Femur (tissue), 1 donor: ENCODE measurements at places on chromosomes 1 and 21.

DNA sequence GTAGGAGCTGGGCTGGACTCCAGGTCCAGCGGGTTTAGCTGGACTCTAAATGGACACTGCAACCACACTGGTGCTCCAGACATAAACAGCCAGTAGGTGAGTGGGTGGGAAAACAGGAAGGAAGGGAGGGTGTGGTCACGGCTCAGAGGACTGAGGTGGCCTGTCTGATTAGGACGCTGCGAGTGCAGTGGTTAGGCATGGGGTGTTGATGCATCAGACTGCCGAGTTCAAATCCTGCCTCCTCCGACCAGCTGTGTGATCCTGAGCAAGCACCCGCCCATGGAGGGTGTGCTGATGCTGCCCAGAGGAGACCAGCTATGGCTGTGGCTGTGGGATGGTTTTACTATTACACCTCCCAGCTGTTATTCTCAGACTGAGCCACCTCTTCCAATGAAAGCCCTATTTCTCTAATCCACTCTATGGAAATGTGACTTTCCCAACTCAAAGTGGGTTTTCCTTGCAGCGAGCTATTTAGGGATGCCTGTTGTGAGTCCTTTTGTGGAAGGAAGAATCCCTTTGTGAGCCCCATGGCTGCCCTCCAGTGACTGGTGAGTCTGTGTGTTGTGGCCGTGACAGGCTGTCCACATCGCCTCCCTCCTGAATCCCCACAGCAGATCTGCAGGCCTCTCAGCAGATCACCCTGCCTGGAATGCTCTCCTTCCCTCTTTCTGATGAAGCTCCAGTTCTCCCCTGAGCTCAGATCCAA, 56.6 kb upstream of the EDN2 start:
- peak; percentile 16 for DNase-seq

- no peak for DNase-seq
Observed at GRCh38 chr1:221987860-221988520, 246.1 kb upstream of the DUSP10 start.

DNA sequence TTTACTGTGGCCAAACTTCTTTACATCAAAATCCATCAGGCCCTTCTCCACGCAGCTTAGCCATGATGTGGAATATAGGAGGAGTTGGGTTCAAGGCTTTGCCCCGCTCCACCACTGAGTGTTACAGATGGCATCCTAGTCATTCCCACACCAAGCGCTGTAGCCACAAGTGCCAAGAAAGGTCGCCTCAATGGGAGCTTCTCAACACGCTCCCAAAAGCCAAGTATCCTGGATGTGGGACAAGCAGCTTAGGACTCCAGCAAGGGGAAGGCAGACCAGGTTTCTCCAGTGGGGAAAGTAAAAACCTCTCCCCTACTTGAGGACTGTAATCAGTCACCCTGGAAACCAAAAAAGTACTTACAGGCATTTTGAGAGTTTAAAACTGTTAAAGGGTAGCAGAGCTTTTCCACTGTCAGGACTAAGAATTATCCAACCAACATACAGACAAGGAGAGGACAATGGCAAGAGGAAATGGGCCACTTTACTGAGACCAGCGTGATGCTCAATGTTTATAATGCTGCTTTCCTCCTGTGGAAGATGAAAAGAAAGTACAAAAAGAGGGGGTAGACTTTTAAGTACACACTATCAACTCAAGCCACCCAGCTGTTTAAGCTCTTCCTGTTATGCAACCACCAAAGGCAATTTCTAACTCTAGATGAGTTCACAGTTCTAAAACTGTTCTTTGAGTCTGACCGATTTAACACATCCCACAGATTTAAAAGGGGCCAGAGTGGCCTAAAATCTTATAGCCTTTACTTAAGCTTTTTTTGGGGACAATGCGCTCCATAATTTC, 120.7 kb upstream of the KRTAP19-8 start:
- DNase-seq, result no peak

GRCh38 chr1:218352075-218352438, 6.9 kb downstream of the TGFB2 start:
- DNase-seq, result no peak

GRCh38 chr21:17542371-17543011, 29.6 kb downstream of the CXADR start:
- DNase-seq, result no peak

DNA sequence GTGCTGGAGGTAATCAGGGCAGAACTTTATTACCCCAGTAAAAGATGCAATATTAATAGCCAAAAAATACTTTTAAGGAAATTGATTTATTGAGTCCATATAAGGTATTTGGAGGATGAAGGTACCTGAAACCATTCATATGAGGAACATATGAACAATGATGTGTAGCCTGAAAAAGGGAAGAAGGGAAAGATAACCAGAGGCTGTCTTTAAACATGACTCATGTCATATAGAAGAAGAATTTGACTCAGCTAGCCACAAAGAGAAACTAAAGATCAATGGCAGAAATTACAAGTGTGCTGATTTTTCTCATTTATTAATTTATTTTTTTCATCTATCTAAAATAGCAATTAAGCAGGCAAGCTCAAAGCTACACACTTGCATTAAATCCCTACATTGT, 136.2 kb upstream of the DUSP10 start:
- no peak for DNase-seq

DNA sequence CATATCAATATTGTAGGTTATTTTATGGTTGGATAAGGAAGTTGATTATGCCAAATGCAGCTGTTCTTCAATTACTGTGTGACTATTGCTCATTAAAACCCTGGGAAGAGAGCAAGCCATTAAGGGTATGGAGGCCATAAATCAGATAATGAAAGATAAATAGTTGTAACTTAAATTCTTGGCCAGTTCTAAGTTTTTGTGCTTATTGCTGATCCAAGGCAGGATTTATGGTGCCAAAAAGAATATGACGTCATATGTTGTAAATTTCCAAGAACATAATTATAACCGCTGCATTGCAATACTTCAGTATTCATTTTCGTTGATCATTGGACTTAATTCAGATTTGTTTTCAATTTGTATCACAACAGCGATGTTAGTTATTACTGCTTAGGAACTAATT, 211.6 kb downstream of the LRRC40 start:
- DNase-seq, result no peak

- peak; percentile 64 for DNase-seq
Observed at GRCh38 chr1:204398197-204399125, 13.2 kb downstream of the PPP1R15B start.

- no peak for DNase-seq
Observed at GRCh38 chr1:198934901-198935305, 296.1 kb downstream of the PTPRC start.

DNA sequence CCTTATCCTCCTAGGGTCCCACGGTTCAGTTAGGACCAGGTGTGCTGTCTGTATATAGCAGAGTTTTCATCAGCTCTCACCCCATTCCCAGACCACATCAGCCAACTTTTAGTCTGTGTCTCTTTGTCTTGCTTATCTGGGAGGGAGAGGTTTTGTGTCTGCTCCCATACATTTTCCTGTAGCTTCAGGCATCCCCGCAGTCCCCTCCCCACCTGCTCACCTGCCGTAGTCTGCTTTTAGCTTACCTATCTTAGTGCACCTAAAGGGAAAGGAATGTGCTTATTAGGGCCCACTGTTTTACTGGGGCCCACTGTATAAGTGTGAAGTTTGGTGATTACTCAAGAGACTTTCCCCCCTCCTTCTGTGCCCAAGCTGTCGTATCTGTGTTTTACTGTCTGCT, 225.1 kb downstream of the PLA2G4A start:
- no peak for DNase-seq

DNA sequence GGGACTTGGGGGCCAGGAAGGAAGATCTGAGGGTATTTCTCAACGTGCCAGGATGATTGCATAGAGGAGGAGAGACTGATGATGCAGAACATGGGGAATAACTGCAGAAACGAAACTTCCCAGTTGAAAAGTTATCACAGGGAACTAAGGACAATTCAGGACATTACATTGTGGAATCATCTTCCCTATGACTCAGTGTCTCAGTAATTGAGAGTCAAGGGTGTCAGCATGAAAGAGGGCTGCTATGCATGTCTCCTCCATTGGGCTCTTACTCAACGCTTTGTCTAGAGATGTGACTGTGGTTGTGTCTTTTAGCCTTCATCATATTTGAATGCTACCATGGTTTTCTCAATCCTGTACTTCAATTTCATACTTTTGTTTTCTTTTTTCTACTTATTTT, 48.9 kb upstream of the PTGFR start:
- no peak for DNase-seq

DNA sequence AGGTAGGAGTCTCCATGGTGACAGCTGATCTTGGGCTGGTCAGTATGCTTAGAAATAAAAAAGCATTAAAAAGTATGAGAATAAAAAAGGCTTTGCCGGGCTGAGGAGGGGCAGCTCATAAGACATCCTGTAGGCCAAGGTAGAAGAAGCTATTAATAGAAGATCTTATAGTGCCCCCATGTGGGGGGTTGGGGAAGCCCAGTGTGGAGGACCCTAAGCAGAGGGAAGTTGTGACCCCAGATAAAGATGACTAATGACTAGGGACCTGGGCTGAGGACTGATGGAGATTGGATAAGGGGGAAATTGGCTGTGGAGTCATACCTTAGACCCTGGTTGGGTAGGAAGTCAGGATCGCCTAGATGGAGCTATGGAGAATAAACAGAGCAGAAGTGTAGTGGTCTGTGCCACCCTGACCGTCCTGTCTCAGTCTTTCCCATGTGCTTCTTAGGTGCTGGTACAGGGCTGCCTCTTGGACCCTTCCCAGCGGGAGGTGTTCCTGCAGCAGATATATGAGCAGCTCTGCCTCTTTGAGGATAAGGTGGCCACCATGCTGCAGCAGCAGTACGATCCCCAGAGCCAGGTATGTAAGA, 25.0 kb downstream of the SZT2 start:
- DNase-seq, result peak; percentile 55

DNA sequence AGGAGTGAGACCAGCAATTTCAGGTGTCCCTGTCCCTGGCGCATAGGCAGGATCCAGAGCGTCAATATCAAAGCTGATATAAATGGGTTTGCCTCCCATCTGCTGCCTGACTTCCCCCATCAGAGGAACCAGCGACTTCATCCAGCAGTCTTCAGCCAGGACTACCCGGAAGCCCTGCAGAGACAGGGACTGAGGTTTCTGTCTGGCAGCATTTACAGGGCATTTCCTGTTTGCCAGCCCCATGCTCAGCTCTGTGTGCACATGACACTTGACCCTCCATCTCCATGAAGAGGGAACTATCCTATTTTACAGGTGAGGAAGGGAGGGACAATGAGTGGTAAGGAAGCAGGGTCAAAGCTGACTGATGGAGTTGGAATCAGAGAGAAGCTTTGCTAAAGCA, 7.2 kb downstream of the AGMAT start:
- no peak for DNase-seq

DNA sequence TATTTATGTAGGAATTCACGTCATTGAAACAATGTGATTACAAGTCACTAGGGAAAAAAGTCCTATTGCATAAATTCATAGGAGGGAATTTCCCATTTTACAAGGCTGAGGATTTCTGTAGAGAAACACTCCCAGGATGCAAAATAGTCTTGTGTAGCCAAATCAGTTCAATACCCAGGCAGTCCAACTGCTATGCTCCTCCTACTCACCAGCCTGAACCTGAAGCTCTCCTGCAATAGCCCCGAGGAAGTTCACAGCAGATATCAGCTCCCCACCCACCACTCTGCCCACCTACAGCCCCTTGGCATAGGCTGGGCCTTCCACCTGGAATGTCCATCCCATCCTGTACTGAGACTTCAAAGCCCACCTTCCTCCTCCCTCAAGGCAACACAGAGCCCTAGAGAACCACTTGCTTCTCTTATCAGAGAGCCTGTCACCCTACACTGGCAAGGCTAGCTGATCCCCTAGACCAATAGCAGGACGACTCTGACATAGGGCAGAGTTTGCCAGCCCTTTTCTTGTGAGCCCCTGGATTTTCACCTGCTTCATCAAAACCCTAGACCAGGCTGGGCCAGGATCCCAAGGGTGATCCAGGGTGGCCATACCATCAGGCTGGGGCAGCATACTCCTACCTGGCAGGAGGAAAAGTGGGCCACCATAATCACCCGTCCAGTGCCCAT, 1.5 kb downstream of the LSS start:
- DNase-seq, result no peak

- peak; percentile 62 for DNase-seq
Observed at GRCh38 chr21:36149788-36150711, 6.6 kb upstream of the DOP1B start.

DNA sequence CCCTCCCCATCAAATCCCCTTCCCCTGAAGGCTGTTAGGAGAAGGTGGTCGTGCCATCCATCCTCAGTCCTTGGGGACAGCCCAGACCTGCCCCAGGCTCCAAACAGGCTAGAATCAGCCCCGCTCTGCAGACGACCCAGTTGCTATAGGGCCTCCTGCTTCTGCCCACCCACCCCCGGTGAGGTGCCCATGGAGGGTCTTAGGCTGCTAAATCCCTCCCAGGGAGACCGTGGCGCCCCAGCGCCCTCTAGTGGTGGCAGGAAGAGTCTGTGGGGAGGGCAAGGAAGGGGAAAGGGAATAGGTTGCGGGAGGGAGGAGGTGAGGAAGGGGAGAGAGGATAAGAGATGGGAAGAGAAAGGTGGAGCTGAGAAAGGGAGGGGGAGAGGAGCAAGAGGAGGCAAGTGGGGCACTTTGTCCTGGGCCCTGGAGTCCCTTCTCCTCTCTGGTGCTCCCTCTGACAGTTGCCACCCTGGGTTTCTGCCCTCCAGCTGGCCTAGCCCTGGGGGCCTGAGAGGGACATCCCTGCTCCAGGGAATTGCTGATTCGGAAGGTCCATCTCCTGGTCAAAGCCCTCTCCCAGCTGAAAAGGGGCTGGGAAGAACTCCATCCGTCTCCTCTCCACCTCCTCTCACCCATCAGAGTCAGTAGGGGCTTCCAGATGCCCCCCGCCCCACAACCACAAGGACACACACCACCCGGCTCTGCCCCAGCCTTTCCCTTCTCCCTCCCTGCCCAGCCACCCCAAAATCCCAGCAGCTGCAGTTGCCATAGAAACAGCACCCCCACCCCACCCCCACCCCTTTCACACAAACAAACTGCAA, 55.4 kb downstream of the CAMK2N1 start:
- peak; percentile 18 for DNase-seq

- DNase-seq, result no peak
Observed at GRCh38 chr1:160404094-160404493, 3.7 kb downstream of the VANGL2 start.

- no peak for DNase-seq
Observed at GRCh38 chr1:103129796-103130195, 21.5 kb upstream of the COL11A1 start.

GRCh38 chr1:110637475-110637874, 31.3 kb upstream of the KCNA2 start:
- DNase-seq, result no peak
